ENCODE measurements at places on chromosomes 5 and 9.

DNA sequence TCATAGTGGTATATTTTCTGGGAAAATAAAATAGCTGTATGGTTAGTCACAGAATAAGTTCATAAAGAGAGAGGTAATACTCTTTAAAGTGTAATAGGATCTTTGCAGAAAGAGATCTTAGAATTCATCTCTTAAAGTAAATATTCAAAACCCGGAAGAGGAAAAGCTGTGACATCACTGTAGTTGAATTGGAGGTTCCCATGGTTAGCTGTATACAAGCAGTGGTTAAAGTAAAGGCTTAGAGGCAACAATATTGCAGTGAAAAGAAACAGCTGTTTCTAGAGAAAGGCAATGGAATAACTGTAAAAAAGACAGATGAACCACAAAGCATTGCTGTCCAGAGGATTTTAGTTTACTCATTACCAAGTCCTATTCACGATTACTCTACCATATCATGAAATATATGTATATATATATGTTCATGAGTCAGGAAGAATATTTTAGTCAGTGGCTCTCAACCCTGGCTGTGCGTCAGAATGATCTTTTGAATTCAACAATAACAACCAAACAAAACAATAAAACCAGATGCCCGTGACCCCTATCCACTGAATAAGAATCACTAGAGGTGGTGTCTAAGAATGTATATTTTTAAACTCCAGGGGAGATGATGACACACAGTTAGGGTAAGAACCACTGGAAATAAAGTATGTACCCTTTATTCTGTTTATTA is 4.7 kb downstream of the ERCC6L2 start:
- DNase-seq = no peak

GRCh38 chr5:56557198-56557597 is 258.2 kb upstream of the MAP3K1 start:
- DNase-seq = no peak

DNA sequence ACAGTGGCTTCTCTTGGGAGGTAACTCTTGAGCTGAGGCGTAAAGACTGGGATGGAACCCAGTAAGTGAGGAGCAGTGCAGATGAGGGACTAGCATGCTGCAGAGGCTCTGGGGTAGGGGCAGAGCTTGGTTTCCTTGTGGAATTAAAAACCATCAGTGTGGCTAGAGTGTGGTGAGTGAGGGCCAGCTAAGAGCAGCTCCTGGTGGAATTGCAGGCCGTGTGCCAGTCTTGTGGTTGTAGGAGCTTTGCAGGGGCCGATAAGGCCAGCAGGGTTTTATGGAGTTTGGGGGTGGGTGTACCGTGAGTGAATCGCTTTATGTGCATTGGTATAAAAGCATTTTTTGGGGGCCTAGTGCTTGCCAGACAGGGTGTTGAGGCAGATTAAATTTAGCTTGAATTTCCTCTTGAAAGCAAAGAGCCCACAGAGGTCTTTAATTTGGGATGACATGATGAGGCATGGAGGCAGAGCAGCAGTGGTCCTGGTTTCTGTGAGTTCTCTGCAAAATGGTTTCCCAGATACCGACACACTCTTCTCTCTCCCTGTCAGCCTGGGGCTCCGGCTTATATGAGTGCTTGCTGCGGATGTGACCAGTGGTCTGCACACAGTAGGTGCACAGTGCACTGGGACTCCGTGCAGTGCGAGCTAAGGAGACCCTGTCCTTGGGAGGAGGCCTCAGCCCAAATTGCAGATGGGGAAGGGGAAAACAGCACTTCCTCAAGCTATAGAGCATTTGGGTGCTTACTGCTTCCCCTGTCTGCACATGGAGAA is 176.4 kb upstream of the PITX1 start:
- DNase-seq = no peak

- DNase-seq = no peak
These were observed 42.5 kb downstream of the SEMA4D start for GRCh38 chr9:89455356-89455824.

DNA sequence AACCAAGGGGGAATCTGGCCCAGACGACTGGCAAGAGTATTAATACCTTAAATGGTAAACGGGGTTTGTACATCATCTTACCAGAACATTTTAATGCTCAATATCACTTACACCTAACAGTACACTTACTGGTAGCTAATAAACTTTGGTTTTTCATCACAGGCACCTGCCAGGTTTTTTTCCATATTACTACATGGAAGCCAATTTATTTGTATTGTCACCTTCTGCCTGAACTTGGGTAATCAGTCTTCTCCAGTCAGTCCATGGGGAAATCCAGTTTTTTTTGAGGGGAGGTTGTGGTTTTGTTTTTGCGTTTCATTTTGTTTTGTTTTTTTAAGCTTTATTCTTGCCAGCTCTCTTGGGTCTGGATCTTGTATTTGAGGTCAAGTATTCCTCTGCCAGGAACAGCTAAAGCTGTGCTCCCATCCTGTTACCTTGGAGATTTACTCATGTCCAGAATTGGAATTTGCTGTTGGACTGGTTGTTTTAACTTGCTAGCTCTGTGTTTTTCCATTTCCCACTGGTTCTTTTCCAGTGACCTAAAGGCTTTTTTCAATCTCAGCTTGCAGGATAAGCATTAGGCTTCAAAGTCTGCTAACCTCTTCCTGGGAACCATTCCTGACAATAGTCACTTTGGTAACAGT is 11.1 kb upstream of the NADK2 start:
- no peak for DNase-seq

- DNase-seq = no peak
These were observed 181.8 kb downstream of the ASTN2 start for GRCh38 chr9:117233016-117233415.

DNA sequence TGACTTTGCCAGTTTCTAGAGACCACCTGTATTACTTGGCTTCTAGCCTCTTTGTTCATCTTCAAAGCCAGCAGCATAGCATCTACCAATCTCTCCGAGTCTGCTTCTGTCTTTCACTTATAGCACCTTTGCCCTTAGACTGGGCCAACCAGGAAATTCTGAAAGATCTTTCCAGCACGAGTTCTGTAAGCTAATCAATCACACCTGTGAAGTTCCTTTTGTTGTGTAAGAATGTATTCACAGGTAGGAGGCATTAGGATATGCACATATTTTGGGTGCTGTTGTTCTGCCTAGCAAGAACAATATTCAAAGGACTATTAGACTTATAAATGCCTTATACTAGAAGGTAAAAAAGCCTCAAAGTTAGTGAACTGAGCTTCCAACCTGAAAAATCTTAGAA is 232.1 kb downstream of the CDH12 start:
- no peak for DNase-seq

- no peak for DNase-seq
These were observed 177.2 kb upstream of the TBCA start for GRCh38 chr5:77953374-77953773.

DNA sequence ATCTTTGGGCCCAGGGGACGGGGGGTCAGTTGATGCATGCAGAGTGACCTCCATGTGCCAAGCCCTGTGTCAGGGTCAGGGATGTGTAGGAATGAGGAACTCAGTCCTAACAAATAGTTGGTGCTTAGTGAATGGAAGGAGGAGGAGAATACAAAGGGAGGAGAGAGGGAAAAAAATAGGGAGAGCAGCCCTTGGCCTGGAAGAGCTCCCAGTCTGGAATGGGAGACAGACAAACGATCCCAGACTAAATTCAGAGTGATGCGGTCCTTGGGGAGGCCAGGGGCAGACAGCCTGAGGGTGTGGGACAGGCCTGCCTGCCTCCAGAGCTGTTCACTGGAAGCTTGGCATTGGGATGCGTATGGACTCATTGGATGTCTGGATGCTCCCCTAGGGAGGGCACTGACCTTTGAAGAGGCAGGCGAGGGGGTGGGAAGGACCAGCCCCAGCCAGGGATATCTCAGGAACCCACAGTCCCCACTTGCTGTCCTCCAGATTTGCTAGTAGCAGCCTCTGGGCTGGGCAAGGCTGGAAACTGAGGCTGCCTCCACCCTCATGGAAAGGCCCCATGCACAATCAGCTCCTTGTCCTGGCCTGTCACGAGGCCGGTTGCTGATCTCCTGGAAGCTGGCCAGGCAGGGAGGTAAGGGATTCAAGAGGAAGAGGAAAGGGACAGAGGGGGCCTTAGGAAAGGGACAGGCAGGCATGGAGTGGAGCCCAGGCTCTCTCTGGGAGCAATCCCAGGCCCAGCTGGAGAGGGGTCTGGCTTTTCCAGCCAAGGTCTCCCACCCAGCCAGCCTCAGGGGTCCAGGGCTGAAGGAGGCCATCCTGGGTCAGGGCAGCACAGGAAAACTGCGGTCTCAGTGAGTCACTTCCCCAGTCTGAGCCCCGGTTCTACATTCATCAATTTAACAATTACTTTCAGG is 69.0 kb upstream of the GGTA1 start:
- no peak for DNase-seq

- no peak for DNase-seq
These were observed 37.0 kb downstream of the DPYSL3 start for GRCh38 chr5:147472664-147473475.

DNA sequence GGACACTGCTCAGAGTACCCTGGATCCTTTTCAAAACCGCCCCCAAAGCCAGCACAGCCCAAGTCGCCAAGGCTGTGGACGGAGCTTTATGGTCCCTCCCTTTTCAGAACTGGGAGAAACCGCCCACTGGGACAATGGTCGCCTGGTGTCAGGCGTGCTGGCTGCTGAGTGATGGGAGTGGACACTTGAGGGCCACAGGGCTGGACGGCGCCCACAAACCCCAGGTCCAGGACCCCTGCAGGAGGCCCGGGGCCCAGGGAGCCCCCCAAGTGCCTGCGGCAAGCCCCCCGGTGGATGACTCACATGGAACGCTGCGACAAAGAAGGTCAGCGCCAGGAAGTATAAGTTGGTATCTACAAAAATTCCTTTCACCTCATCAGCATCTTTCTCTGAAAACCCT is 10.9 kb downstream of the CLPTM1L start:
- no peak for DNase-seq

- DNase-seq = no peak
These were observed 70.3 kb downstream of the BARX1 start for GRCh38 chr9:93884808-93885207.

- no peak for DNase-seq
These were observed 56.3 kb downstream of the STX17 start for GRCh38 chr9:99962680-99963261.

GRCh38 chr5:139243425-139243970 is 45.3 kb upstream of the SIL1 start:
- no peak for DNase-seq

GRCh38 chr5:43313854-43314457 is 744 bp upstream of the HMGCS1 start:
- no peak for DNase-seq

DNA sequence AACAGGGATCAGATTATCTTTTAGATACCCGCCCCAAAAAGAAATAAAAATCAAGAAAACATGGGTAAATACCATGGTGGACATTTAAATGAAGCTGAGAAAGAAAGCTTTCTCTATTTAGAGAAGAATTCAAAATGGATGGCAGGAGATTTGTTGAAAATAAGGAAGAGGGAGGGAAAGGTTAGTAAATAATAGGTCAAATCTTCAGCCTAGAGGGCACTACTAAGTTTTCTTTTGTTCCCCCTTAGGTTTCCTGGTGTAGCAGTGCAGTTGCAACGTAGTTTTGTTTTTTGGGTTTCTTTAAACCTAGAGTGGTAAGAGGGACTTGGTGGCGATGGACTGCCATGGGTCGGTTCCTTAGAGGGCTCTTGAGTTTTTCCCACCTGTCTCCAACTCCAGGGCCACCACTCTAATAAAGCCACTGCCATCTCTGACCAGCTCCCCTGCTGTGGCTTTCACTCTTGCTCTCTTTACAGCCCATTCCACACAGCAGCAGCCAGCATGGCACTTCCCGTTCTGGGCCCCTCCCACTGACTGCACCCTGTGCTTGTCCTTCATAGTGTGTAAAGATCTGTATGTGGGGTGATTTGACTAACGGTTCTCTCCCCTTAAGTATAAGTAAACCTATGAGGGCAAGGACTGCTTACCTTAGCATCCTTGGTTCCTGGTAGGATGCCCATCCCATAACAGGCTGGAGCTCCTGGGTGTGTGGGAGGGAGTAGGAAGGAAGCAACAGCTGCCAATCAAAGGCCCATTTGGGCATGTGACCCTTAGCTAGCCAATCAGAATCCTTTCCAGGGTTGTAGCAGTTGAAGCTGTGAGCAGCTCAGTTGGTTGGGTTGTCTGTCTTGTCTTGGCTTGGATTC is 118.3 kb downstream of the SLC1A3 start:
- peak; percentile 30 for DNase-seq

DNA sequence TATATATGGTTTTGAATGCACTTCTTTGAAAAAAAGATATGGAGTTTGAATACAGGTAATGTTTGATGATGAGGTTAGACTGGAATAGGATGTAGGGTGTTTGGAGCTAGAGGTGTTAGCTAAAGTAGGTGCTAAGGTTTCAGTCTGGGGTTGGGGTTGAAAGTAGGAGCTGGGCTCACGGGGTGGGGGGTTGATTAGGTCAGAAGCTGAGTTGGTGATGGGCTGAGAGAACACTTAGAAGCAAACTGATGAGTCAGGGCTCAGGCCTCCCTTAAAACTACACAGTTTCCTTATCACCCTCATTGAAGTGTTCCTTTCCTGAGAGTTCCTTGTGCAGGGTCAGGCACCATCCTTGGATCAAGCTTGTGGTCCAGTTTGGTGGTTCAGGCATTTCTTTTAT is 308.8 kb upstream of the ADAMTS16 start:
- no peak for DNase-seq

DNA sequence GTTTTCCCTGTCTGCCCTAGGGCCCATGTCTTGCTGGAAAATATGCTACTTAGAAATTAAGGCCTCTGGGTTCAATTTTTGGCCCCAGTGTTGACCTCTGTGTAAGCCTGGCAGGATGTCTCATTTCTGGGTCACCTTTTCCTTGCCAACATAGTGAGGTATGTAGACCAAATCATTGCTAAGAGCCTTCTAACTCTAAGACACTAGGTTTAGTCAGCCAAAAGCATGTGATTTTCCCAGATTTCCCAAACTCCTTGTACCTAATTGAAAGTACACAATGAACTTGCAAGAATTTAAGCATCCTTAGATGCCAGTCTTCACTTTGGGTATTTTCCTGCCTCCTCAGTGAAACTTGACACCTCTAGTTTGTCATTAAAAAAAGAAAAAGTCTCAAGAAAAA is 77.0 kb downstream of the GALNT10 start:
- DNase-seq = no peak

- DNase-seq = no peak
These were observed 26.2 kb downstream of the NDUFA8 start for GRCh38 chr9:122133263-122133983.

DNA sequence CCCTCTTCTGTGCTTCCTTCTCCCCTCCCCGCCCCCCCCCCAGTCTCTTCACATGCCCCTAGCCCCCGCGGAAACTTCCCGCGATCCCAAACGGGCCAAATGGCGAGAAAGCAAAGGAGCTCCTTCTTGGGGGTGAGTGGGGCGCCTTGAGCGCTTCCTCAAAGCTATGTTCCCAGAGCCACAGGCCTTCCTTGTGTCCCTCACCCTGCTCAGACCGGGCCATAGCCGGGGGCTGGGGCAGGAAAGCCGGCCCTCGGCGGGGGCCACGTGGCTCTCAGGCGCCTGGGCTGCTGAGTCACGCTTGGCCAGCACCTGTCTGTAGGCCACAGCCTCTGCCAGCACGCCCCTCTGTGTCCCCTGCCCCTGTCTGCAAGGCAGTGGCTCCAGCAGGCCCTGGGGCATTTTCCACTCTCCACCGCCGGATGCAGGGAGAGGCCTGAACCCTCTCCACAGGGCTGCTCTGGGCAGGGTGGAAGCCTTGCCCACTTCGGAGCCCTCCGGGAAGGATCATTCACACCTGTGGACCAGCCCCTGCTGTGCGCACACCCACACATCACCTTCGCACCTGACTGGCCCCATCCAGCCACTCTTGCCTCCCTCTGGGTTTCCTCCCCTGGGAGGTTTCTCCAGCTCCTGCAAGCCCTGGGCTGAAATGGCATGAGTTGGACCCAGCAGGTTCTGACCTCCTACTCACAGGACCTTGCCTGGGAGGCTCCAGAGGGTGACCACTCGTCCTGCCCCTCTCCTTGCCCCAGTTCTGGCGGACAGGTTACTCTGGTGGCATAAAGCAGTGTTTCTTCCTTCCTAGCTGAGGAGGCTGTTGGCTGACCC is 1.2 kb upstream of the SQSTM1 start:
- DNase-seq = peak; percentile 53

Data from activated T-cell treated with anti-CD3 and anti-CD28 coated beads, Interleukin-2, amount 50 U/mL, for 1 hour (primary cell).